CD4-positive, alpha-beta T cell treated with Interleukin-17A for 1 hour (primary cell): ENCODE measurements at places on chromosomes 1 and 21.

GRCh38 chr1:227429447-227430359, 111.4 kb upstream of the CDC42BPA start:
- DNase-seq, result no peak

GRCh38 chr1:16903458-16903796, 7.6 kb downstream of the RNU1-2 start:
- no peak for DNase-seq

DNA sequence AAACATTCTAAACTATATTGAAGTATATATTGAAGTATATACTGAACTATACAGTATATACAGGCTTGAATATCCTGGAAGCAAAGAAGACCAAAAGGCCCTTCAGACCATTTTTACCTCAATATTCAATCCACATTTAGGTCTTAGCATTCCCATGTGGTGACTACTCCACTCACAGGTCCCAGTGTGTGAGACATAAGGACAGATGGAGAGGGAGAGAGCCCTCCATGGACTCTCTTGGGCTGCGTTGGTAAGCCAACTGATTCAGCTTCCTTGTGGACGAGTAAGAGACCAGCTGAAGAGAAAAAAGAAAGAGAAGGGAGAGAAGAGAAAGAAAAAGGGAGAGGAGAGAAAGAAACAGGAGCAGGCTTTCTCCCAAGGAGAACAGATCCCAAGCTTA, 37.3 kb upstream of the ZRANB2 start:
- no peak for DNase-seq

DNA sequence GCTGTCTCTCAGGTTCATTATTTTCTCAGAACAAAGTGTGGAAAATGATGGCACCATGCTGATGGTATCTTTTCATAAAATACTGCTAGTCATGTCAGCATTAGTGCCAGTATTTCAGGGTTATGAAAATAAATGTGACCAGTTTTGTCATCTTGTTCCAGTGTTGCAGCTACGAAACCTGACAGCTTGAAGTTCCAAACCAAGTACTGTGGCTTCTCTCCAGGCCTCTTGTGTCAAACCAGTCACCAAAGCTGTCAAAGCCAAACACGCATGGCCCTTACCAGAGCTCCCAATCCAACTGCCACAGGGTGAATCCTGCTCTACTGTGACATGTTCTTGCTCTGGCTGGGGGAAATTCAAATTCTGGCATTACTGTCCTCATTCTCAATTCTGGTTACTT, 20.7 kb upstream of the EXO1 start:
- DNase-seq, result no peak

- DNase-seq, result no peak
These were observed 1421.1 kb downstream of the PLA2G4A start for GRCh38 chr1:188249811-188250210.

GRCh38 chr1:111541721-111542120, 38.3 kb upstream of the ADORA3 start:
- no peak for DNase-seq

GRCh38 chr1:7366955-7367665, 404.0 kb upstream of the VAMP3 start:
- no peak for DNase-seq

GRCh38 chr1:168665975-168666374, 63.0 kb downstream of the DPT start:
- no peak for DNase-seq

DNA sequence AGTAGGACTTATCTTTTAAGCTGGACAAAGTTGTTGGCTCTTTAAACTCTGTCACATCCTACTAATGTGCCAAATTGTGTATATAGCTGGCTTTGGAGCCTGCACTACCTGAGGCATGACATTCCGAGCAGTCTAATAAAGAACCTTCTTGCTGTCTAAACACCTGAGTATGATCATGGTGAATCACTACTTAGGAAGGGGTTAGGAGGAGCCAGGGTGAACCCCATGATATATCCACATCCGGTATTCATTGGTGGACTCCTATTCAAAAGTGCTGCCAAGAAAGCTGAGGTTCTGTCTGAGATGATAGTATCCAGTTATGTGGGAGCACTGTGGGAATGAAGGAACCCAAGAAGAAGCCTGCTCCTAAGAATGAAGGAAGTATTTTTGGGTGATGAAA, 27.1 kb downstream of the CRNN start:
- no peak for DNase-seq

DNA sequence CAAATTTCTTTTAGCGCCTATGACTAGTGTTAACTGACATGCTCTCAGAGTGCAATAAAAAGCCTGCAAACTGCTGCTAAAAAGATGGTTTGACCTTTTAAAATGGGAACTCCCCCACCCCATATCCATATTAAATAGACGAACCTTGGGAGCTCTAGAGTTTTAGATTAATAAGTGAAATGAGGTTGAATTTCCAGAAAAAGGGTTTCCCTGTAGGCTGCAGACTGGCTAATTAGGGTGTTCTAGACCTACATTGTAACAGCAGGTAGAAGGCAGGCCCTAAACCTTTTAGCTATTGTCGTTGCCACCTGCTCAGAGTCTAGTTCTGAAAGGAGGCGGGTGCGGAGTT, 2.2 kb downstream of the FAM78B start:
- DNase-seq, result no peak

DNA sequence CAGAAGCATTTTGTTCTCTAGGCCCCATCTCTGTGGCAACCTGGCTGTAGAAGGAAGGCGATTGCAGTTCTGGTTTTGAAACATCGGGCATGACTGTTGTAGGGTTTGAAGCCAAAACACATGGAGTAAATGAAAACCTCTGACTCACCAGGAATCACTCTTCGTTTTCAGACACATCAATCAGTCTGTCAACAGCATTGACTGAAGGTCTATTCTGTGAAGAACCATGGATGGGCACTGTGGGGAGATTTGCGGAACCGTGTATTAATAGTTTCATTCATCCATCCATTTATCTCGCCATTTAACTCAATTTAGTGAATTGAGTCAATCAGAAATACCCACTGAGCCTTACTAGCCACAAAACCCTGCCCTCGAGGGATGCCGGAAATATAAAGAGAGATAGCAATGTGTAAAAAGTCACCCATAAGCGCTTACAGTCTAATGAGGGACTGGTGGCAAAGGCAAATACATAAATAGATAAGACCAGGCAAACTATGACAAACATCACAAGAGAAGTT, 364.6 kb upstream of the PROX1 start:
- no peak for DNase-seq

GRCh38 chr1:54001591-54001990, 16.4 kb downstream of the LDLRAD1 start:
- DNase-seq, result no peak

GRCh38 chr1:15272009-15272781, 25.2 kb downstream of the FHAD1 start:
- DNase-seq, result peak; percentile 46

GRCh38 chr21:38297871-38298270, 41.1 kb downstream of the KCNJ15 start:
- no peak for DNase-seq

GRCh38 chr1:11685210-11685752, 4.3 kb upstream of the MAD2L2 start:
- DNase-seq, result no peak

GRCh38 chr1:67368046-67368514, 60.4 kb downstream of the IL12RB2 start:
- DNase-seq, result no peak

GRCh38 chr1:222064388-222065211, 322.7 kb upstream of the DUSP10 start:
- no peak for DNase-seq

DNA sequence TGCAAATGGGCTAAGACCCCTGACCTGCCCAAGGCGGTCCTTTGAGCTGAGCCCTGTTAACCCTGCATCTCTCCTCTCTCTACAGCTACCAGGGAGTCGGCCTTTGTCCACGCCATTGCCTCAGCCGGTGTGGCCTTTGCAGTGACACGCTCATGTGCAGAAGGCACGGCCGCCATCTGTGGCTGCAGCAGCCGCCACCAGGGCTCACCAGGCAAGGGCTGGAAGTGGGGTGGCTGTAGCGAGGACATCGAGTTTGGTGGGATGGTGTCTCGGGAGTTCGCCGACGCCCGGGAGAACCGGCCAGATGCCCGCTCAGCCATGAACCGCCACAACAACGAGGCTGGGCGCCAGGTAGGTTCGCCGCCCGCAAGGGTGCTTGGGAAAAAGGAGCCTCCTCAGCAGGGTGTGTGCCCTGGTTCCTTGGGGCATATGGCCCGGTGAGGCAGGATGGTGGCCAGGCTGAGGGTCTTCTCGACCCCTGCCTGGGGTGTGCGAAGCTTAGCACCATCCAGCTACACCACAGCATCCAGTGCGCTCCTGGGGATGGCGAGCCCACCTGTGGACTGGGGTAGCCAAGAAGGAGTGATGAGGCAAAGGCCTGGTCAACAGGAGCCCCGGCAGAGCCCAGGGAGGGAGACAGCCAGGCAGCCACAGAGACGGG, 31.8 kb upstream of the ARF1 start:
- DNase-seq, result no peak

DNA sequence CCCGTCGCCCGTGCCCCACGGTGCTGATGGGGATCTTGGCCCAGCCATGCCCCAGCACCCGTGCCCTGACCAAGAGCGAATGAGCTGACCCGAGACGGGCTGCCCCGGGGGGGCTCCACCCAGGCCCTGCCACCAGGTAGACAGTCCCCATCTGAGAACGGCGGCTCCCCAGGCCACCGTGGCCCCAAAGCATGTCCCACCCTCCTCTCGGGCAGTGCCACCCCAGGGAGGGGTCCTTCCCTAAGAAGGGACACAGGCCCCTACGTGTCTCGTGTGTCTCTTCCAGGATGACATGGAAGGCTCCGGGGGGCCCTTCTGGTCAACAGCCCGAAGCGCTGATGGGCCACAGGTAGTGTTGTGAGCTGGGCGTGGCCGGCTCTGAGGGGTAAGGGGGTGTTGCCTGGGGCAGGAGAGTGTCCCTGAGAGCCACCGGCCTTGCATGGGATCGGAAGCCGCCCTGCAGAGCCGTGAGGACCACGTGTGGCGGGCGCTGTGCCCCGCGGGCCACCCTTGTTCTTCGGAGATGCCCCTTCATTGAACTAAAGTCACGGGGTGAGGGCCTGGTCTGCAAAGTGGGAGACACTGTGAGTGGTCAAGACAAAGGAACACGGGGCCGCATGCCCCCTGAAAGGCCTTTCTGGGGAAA, 55.0 kb downstream of the SLC19A1 start:
- no peak for DNase-seq

- peak; percentile 39 for DNase-seq
These were observed 666 bp downstream of the PAFAH2 start for GRCh38 chr1:25996966-25997827.

DNA sequence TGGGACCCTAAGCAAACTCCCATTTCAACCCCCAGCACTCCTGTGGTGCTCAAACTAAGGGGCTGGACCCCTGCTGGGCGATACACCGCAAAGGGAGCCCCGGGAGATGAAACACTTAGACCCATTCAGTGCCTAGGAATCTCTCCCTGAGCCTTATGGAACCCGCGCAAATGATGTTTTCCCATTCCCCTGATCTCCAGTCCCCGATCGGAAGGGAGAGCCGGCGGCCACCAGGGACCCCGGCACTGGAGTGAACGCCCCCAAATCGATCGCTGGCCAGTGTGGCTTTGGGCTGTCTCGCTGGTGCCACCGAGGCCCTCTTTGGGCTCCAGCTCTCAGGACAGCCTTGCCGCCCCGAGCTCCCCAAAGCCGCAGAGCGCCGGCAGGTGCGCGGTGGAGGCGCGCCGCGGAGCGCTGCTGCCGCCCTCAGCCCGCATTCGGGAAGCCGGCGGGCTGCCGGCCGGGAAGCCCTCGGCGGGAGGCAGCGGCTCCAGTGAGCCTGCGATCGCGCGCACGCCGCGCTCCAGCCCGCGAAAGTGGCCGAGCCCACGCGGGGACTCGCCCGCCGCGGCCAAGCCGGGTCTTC, 1.1 kb downstream of the PLXNA2 start:
- peak; percentile 5 for DNase-seq

DNA sequence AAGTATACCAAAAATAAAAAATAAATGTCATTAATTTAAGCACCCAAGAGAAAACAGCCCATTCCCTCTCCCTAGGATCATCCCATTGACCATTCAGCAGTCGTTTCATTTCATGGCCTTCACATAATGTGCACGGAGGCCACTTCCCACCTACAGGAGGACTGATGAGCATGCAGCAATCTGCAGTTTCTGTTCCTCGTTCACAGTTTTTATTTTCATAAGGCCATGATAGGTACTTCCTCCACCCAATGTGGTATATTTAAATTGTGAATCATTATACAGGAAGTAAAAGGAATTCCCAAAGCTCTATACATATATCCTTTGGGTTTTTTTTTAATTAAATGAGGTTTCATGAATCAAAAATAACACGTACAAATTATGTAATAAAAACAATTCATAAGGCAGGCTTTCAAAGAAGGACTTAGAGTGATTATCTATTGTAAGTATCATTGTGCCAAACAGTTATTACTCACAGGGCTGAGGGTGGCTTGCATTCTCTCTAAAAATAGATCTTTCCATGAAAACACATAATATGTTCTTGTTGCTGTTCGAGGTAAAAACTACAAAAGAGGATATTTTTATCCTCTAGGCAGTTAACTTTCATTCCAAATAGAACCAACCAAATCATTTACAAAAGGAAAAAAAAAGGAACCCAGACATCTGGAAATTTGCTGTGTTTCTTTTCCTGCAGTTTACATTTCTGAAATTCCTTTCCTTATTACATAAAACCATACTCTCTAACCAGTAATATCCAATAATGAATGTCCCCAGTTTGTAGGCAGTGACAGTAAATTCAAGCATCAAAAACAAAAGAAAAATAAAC, 27.5 kb upstream of the SLC44A3 start:
- DNase-seq, result no peak

- DNase-seq, result no peak
These were observed 133.2 kb downstream of the DISP1 start for GRCh38 chr1:222948079-222948478.

- peak; percentile 56 for DNase-seq
These were observed at the start of gene SV2A for GRCh38 chr1:149917571-149918144. Gene SV2A, minus strand, starts transcription at chr1:149917844. Its CDS starts 4,004 bp downstream, at chr1:149913840.

DNA sequence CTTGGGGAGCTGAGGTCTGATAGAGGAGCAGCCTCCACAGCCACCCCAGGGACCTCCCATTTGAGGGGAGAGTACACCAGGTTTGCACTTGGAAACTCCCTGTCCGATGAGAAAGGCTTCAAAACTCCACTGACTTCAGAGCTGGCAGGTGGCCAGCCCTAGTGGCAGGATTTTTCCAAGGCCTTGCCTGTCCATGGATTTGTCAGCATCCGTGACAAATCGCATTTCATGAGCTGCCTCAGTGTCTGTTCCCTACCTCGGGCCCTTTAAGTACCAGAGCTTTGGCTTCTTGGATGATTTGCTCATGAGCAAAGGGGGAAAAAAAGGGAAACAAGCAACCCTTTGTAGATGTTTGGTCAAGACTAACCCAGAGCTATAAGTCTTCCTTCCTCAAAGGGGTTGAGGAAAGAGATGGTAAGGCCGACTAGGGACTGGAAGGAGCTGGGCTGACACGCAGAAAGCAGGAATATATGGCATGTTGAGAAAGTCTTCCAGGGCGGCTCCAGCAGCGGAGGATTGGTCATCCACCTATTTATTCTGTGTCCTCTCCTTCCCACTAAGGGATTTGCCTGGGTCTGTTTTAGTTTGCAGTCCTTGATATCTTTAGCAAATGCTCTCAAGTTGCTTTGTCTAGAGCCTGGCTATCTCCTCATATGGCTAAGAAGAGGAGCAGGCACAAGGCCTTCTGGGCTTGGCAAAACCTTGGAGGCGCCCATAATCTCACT, 2.7 kb upstream of the HSPG2 start:
- DNase-seq, result no peak
